ENCODE measurements at places on chromosomes 12 and 14. TPM values are rescaled to one million over a fixed set of nuclear protein-coding genes. Genes with fewer than 3 reads are reported as not detected.
A peak's percentile ranks its signal among the peaks of the same experiment; 100 is the strongest.

- no peak for ATAC-seq
Measured at GRCh38 chr14:81759541-81759940, 225.9 kb upstream of the SEL1L start.

GRCh38 chr14:95065411-95065810 is 91.9 kb downstream of the DICER1 start:
- ATAC-seq = no peak

DNA sequence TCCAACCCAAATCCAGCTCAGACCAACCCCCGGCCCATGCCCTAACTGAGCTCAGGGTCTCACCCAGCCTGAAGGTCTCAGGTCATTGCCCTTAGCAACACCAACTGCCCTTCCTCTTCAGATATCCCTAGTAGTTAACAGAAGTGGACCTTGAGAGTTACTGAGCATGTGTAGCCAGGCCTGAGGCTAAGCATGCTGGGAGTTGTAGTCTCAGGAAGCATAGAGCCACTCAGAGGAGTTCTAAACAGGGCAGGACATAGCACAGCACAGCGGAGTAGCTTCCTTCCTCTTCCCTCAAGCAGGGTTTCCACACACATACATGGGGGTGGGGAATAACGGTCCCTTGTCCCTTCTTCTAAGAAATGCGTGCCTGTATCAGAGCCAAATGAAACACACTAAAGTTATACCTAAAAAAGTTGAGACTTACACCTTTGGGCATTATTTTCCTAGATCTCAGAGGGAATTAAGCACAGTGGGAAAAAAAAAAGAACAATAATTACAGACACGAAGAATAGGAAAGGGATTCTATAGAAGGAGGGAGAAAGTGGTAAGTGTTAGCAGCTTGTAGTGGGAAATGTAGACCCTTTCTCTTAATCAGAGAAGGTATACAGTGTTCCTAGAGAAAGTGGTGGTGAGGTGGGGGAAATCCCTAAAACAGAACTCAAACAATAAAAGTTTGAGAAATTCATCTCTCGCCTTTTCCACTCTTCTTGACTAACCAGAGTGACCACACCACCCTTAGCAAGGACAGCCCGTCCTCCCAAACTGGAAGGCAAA is 4.4 kb downstream of the KMT2D start:
- ATAC-seq = peak; percentile 73

- no peak for ATAC-seq
Measured at GRCh38 chr14:99875421-99875820, 82.2 kb downstream of the EML1 start.

DNA sequence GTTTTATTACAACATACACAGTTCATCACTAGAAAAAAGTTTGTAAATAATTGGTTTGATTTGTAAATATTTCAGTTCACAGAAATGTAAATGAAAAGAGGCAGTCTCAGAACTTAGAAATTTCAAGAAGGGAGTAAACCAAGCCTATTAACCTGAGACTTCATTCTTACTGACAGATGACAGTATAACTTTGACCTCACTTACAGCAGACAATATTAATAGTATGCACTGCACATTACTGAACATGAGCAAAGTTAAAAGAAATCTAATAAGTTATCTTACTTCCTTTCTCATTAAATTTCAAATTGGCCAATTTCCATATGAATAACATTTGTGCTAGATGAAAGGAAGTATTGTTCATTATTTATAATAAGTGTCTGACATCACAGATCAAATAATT is 235.8 kb downstream of the SLC6A15 start:
- no peak for ATAC-seq

Gene TPH2
- not detected for total RNA-seq

GRCh38 chr12:47033081-47033480 is 46.3 kb upstream of the PCED1B start:
- peak; percentile 72 for ATAC-seq

Gene POTEM
- not detected for total RNA-seq

- no peak for ATAC-seq
Measured at GRCh38 chr12:121219353-121219986, 9.5 kb downstream of the P2RX4 start.

GRCh38 chr14:105356927-105357326 is 41.4 kb upstream of the TEX22 start:
- no peak for ATAC-seq

GRCh38 chr12:62895351-62895877 is 39.5 kb downstream of the PPM1H start:
- ATAC-seq = no peak

DNA sequence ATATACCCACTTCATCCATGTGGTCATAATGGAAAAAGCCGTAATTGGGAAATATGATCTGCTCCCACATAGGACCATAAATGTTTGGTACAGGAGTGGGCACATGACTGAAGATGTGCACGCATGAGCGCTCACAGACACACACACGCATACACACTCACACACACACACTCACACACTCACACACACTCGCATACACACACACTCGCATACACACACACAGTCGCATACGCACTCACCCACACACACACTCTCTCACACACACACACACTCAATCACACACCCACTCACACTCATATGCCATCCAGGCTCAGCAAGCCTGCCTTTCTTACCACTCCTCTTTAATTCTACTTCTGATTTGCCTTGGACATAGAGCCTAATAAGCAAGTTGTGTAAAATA is 45.6 kb upstream of the EGLN3 start:
- ATAC-seq = no peak

DNA sequence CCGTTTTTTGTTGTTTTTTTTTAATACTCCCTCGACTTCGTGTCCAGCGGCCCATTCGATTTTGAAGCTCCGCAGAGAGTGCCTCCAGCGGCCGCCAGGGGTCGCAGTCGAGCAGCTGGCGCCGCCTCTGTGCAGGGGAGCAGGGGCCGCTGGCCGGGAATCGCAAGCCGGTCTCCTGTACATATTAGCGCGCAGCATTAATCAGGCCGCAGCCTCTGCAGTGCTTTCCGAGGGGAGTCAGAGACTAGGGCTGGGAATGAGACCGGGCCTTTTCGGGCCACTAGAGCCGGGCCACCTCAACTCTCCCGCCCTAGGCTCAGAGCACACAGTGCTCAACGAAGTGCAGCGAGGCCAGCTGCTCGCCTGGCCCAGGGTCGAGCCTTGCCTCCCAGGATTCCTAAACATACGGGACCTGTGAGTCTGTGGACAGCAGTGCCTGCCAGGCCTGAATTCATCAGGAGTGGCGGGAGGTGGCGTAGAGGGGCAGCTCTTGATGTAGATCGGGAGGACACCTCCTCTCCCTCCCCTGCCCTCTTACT is 81.8 kb downstream of the EMP1 start:
- peak; percentile 92 for ATAC-seq

DNA sequence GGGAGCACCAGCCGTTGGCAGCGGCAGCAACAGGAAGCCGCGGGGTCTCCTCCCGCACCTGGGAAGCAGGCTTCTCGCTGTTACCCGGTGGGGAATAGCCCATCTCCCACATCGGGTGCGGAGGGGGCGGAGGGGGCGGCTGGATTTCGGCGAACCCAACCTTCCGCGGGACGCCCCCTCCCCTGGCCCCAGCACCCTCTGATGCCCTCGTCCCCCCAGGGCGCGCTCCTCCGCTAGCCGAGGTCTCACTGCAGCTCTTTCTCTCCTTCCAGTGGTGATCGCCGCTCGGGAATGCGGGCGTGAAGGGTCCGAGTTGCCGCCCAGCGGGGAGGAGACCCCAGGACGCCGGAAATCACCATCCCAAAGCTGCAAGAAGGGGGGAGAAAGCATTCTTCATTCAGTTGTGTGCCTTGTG is 303 bp downstream of the SAMD4A start:
- ATAC-seq = no peak

GRCh38 chr12:19474147-19474546 is 34.9 kb downstream of the AEBP2 start:
- ATAC-seq = no peak

DNA sequence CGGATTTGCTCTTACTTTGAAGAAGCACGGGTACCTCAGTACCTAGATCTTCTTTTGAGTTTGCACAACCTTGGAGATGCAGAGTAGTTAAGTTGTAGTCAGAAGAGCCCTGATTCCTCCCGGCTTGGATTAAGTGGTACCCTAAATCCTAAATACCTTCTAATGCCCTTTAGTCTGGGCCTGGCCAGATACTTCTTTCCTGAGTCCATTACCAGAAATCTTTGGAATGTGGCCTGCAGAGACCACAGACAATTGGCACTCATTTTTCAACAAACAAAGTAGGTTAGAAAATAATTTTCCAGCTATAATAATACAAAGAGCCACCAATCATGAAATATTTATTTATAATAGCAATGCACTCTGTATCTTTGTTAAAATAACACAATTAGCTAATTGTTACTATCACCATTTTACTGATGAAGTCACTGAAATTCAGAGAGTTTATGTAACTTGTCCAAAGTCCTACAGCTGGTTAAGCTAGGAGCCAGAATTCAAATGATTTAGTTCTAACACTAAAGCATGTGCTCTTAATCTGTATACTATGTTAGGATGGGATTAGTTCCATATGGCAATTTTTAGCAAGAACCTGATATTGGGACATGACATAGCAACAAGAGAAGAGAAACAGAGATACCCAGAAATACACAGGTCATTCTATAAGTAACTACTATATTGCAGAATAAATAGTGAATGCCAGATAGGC is 132.1 kb upstream of the PDZRN4 start:
- no peak for ATAC-seq

Gene SYT1
- 2.5 TPM for total RNA-seq

GRCh38 chr12:68469113-68469512 is 137.0 kb upstream of the MDM1 start:
- ATAC-seq = no peak

- ATAC-seq = no peak
Measured at GRCh38 chr14:31297701-31298344, 90.2 kb upstream of the HECTD1 start.

Gene TBK1
- total RNA-seq = 38.4 TPM

Gene CCDC177
- total RNA-seq = not detected

GRCh38 chr12:21818627-21819026 is 44.1 kb upstream of the KCNJ8 start:
- ATAC-seq = no peak

- ATAC-seq = no peak
Measured at GRCh38 chr14:71397371-71397770, 490.1 kb downstream of the PCNX1 start.

Gene PMEL
- total RNA-seq = 0.20 TPM

DNA sequence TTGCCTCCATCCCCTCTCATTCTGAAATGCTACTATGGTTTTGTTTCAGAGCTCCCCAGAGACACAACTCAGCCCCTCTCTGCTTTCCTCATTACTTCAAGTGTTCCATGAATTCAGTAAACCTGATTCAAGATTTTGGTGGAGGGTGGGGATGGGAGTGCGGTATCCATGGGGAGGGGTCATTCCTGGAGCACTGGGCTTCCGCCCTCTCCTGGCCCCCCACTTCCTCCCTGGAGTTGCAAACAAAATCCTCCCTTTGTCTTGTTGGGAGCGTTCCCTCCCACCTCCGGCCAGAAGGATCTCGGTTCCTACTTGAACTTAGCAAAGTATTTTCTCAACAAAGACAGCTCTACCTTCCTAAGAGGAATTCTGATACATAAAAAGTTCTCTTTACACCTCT is 71.8 kb upstream of the LTA4H start:
- ATAC-seq = peak; percentile 37

Gene OASL
- 0.40 TPM for total RNA-seq

Gene MYH6
- not detected for total RNA-seq

- ATAC-seq = peak; percentile 80
Measured at GRCh38 chr12:27627123-27627852, 69.0 kb upstream of the REP15 start.

DNA sequence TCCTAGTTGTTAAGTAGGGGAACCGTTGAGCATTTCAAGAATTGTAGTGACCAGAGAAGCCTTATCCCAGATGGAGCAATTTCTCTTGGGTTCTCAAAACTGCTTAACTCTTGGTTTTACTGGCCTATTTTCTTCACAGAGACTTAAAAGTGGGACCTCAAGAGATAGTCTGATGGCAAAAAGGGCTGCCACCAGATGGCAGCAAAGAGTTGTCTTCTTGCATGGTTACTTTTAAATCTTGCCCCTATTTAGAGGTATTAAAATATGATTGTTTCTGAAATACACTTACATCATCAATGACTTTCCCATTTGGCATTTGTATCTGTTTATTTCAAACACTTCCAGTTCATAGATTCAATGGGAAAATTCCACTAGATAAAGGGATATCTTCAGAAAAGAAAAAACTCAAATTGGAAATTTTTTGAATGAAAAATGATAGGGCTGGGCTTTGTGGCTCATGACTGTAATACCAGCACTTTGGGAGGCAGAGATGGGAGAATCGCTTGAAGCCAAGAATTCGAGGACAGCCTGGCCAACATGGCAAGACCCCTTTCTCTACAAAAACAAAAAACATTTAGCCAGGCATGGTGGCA is 69.9 kb upstream of the CNTN1 start:
- peak; percentile 46 for ATAC-seq

- ATAC-seq = peak; percentile 63
Measured at GRCh38 chr14:20455355-20456300, 602 bp downstream of the APEX1 start.

Gene RNF212B
- not detected for total RNA-seq

Gene TSHR
- not detected for total RNA-seq

Gene SIRT4
- 3.6 TPM for total RNA-seq

Gene GSC
- not detected for total RNA-seq

Gene SMCO2
- not detected for total RNA-seq

Gene ANP32D
- total RNA-seq = not detected

Gene MORN3
- total RNA-seq = not detected

DNA sequence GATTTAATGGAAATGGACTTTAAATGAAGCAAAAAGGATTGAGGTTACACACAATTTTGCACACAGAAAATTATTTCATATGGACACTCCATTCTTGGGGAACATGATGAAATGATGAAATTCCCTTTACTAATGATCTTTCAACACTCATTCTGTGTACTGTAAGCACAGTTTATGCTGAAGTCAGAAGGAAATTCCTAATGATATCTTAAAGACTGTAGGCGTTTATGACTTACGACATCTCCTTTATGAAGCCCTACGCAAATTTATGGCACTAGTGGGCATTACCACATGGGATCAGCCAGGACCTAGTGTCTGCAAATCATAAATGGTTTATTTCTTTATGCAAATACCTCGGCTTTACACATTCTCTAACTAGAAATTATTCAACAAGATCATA is 97.9 kb upstream of the SOX5 start:
- no peak for ATAC-seq

GRCh38 chr12:46221255-46222128 is 47.4 kb downstream of the SLC38A1 start:
- no peak for ATAC-seq

Gene TEX52
- not detected for total RNA-seq

DNA sequence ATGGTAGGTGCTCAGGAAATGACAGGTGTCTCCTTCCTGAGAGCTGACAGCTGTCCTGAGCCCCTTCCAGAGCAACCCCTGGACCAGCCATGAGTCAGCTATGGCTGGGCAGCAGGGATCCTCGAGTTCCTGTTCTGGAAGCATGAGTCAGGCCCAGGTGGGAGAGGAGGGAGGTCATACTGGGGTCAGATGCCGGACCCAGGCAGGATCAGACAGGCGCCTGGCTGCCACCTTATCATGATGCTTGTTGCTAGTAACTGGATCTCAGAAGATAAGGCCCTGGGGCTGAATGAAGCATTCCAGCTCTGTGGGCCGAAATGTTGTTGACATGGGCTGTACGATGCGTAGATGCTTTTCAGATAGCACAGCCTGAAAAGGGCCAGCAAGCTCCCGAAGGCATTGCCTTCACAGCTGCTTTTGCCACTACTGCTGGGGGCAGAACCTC is 17.4 kb upstream of the KRT7 start:
- peak; percentile 11 for ATAC-seq

GRCh38 chr12:34356233-34356987 is 334.1 kb downstream of the ALG10 start:
- no peak for ATAC-seq

Gene CMA1
- total RNA-seq = 9.8 TPM

Gene GCH1
- total RNA-seq = 4.7 TPM
